ENCODE measurements at places on chromosomes 6 and 20.

DNA sequence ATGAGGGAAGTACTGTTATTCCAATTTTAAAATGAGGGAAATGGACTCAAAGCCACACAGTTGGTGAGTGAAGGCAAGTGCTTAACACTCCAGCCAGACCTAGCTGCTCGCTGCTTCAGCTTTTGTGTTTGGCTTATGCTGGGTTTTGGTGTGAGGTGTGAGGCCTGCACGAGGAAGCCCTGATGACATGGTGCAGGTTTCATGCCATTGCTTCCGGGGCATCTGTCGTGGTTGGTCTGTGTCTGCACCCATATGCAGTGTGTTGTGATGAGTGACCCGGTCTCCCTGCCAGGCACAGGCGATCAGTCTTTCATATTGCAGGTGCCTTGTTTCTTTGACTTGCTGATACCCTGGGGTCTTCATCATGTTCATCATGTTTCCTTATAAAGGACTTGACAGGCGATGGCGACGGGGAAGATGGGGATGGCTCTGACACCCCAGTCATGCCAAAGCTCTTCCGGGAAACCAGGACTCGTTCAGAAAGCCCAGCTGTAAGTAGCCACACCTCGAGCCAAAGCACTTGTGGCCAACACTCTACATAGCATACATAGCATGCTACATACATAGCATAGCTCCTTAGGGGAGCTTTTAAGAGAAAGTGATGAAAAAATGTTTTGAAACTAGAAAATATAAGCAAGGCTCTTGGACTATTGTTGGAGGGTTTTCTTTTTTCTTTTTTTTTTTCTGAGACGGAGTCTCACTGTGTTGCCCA lies 22.3 kb downstream of the DNMT3B start:
- no peak for DNase-seq

- DNase-seq = no peak
Observed at GRCh38 chr6:166508726-166509125, 77.8 kb downstream of the RAMACL start.

DNA sequence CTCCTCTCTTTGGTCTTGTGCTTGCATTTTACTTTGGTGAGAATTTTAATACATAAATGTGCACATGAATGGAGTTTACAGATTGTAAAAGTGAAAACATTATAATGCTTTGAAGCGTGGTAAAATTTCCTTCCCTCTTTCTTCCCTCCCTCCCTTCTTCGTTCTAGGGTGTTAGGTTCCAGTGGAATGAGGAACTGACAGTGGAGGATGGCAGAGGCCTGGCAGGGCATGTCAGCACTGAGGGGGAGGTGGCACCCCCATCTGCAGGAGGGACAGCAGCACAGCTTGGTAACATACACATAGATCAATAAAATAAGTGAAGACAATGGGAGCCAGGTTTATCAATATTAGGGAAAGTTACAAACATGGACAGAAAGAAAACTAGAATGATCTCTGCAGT lies 47.5 kb downstream of the RNASET2 start:
- DNase-seq = no peak

- no peak for DNase-seq
Observed at GRCh38 chr6:13288481-13288880, 39.9 kb downstream of the TBC1D7 start.

GRCh38 chr6:135624402-135625295 lies 127.1 kb upstream of the AHI1 start:
- DNase-seq = no peak

- DNase-seq = no peak
Observed at GRCh38 chr20:38170219-38170825, 5.3 kb upstream of the TGM2 start.

DNA sequence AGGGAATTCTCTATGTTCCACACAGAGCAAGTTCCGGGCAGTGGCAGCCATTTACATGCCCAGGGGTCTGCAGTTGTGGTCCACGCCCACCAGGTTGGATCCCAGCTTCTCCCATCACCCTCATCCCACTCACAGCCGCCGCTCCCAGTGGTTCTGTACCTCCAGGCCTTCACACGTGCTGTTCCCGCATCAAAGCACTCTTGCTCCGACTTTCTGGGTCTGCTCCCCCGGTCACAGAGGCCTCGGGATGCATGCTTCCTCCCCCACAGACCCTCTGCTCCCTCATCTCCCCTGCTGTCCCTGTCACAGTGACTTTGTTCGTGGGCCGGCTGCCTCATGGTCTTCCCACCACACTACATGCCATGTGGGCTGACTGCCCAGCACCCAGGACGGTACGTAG lies 332.5 kb downstream of the TAF4 start:
- DNase-seq = no peak

DNA sequence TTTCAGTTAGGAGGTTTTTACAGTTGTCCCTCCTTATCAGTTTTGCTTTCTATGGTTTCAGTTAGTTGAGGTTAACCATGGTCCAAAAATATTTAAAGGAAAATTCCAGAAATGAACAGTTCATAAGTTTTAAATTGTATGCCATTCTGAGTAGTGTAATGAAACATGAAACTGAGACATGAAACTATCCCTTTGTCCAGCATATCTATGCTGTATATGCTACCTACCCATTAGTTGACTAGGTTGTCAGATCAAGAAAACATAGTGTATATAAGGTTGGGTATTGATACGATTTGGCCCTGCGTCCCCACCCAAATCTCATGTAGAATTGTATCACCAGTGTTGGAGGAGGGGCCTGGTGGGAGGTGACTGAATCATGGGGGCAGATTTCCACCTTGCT lies 39.1 kb downstream of the VGLL2 start:
- no peak for DNase-seq

- DNase-seq = no peak
Observed at GRCh38 chr6:119346450-119346849, 3.1 kb downstream of the MAN1A1 start.

DNA sequence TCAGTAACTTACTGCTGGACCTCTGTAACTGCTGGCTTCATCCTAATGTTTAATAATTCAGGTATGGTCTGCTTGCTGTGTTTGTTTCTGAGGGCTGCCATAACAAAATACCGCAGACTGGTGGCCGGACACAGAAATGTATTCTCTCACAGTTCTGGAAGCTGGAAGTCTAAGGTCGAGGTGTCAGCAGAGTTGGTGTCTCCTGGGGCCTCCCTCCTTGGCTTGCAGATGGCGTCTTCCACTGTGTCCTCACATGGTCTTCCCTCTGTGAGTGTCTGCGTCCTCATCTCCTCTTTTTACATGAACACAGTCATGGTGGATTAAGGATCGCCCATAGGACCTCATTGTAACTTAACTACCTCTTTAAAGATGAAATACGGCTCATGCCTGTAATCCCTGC lies 389.7 kb upstream of the JARID2 start:
- no peak for DNase-seq

DNA sequence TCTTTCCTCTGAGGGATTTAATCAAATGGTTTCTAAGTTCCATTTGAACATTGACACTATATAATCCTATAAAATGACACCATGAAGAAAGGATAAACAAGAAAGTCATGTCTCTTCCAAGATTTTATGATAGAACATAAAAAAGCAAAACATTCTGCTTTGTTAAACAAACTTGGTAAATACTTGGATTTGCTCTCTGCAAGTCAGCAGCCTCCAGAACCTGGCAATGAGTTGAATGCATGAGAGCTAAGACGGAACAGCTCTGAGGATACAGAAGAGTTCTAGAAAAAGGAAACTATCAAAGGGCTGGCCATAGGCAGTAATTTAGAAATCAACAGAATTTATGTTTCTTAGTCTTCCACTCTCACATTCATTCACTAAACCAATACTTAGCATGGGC lies 656.0 kb upstream of the ID4 start:
- DNase-seq = no peak

GRCh38 chr6:77587963-77588362 lies 64.9 kb upstream of the MEI4 start:
- no peak for DNase-seq

- no peak for DNase-seq
Observed at GRCh38 chr6:108755257-108756240, 92.7 kb upstream of the ARMC2 start.

- DNase-seq = peak; percentile 51
Observed at GRCh38 chr6:47476781-47477496, 650 bp upstream of the CD2AP start.

DNA sequence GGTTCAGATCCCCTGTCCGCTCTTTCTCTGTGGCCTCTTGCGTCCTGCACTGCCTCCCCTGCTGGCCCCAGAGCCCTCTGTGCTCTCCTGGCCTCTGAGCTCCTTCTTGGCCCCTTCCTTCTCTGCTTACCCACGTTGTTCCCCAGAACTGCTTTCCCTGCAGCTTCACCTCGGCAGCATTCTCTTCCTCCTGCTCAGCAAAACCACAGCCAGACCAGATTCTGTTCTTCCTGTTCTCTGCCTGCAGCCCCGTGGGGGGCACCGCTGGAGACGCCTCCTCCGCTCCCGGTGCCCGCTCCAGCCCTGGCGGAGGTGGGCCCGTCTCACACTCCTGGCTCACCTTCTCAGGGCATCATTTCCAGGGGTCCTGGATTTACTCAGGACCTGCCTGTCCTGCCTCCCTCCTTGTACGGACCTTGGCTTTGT lies 59.7 kb downstream of the TCP11 start:
- DNase-seq = no peak

- DNase-seq = peak; percentile 53
Observed at GRCh38 chr20:22339091-22339881, 245.1 kb downstream of the FOXA2 start.

DNA sequence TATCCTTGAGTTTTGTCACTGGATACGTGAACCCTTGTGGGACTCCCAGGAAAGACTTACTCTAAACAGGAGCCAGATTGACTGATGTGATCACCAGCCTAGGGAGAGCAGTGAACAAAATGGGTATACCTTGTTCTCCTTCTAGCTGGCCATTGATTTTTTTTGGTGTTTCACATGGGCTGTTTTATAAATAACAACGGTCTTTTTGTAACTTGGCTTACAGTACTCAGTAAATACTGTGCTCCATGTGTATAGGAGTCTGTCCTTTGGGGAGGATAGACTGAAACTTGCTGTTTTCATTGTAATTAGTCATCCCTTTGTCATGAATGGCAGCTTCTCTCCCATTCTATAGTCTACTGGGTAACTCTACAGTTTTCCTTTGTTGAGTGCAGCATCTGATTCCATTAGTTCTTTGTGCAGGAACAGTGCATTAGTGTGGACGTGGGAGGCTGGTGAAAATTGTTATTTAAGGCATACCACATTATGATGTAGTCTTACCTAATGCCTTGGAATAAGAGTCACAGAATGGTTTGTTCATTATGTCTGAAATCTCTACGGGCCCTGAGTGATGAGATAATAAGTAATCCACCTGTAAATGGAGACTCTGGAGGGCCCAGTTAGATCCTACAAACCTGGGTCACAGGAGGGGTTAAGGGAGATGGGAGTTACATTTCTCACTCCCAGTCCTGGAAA lies 89.5 kb downstream of the TIAM2 start:
- DNase-seq = no peak

GRCh38 chr20:50921803-50922501 lies 9.3 kb downstream of the ADNP start:
- DNase-seq = no peak

DNA sequence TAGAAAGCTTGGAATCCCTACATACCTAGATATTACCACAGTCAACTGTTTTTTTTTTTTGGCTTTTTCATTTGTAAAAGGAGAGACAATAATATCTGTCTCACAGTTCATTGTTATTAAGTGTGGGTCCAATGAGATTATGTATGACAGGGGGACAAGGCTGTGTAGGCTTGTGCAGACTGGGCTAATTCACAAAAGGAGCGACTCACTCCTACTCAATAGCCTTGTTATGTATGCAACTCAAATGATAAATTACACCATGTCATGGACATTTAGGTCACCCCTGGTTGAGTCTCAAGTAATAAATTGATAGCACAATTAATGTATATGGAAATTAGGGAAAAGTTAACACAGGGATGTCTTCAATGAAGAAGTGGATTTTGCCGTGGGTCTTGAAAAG lies 208.2 kb upstream of the MAP3K7 start:
- DNase-seq = no peak

Data from midbrain (tissue), 1 donor.